Neural crest cell (in vitro differentiated cells): ENCODE measurements at places on chromosomes 13 and 19.

DNA sequence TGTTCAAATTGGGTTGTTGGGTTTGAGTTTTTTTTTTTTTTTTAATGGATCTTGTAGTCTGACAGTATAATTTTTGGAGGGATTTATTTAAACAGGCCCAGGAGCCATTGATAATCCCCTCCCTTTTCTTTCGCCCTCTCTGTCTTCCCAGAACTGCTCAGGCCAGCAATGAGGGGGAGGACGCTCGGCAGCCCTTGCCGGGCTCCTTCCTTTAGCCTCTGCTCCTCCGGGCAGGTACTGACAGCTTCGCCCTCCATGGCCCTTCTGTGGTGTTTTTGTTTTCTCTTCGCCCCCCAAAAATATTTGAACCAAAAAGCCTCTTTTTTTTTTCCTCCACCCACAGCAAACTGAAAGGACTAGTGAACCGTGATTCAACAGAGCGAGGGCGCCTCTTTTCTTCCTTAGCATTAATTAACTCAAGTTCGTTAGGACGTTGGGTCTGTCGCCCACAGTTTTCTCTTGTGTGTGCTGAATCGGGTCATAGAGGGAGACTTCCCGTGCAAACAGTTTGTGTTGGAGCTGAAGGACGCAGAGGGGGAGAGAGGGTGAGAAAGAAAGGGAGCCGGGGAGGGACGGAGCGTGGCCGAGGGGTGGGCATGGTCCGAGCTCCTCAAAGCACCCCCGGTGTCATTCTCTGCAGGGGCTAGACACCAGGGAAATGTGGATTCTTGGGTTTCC is 21.5 kb downstream of the NFIX start:
- DNase-seq = no peak

- peak; percentile 24 for DNase-seq
These were observed 31.1 kb downstream of the CEACAM8 start for GRCh38 chr19:42563352-42564210.

GRCh38 chr13:28495538-28496187 is 735 bp upstream of the FLT1 start:
- peak; percentile 16 for DNase-seq

GRCh38 chr19:44845612-44846454 is at the start of gene NECTIN2:
NECTIN2 (plus strand) TSS chr19:44846297; CDS start chr19:44846526, 229 bp downstream.
- peak; percentile 100 for DNase-seq

- DNase-seq = peak; percentile 58
These were observed 4.4 kb upstream of the LTBP4 start for GRCh38 chr19:40596608-40597328.

- DNase-seq = no peak
These were observed 19.3 kb downstream of the PLPP2 start for GRCh38 chr19:271856-272255.
